ENCODE measurements at places on chromosomes 5 and 9. TPM values are rescaled to one million over a fixed set of nuclear protein-coding genes. Genes with fewer than 3 reads are reported as not detected.

Gene RASEF
- polyA plus RNA-seq: 0.27 TPM

Gene OR1J2
- not detected for polyA plus RNA-seq

Gene CDX1
- not detected for polyA plus RNA-seq

Gene PCDHA1
- polyA plus RNA-seq: 0.69 TPM

Gene ZNF483
- polyA plus RNA-seq: 3.8 TPM

Gene PCYOX1L
- polyA plus RNA-seq: 17.6 TPM

Gene SLC23A1
- polyA plus RNA-seq: 0.06 TPM

Gene PCDHB11
- 2.4 TPM for polyA plus RNA-seq

Gene CDKN2B-AS1
- polyA plus RNA-seq: 0.44 TPM

Gene MAML1
- 24.2 TPM for polyA plus RNA-seq

Gene RMI1
- 8.4 TPM for polyA plus RNA-seq

Gene SLC6A18
- not detected for polyA plus RNA-seq

Gene IL17B
- 3.9 TPM for polyA plus RNA-seq

Gene FOXD4L6
- 0.23 TPM for polyA plus RNA-seq

Gene OR13C8
- polyA plus RNA-seq: not detected

Gene FREM1
- 13.1 TPM for polyA plus RNA-seq

Gene PRELID2
- polyA plus RNA-seq: 59.1 TPM

Gene IGFBPL1
- polyA plus RNA-seq: 2.0 TPM

Gene C5orf52
- polyA plus RNA-seq: not detected

Gene ARSI
- polyA plus RNA-seq: 2.1 TPM

Gene RALGPS1
- 14.1 TPM for polyA plus RNA-seq

Gene FOXE1
- polyA plus RNA-seq: not detected

Gene ACTBL2
- polyA plus RNA-seq: not detected

Gene TIMD4
- not detected for polyA plus RNA-seq

Gene TPPP
- polyA plus RNA-seq: 3.7 TPM

Gene TLE1
- polyA plus RNA-seq: 2.1 TPM

Gene OR13C9
- polyA plus RNA-seq: 0.57 TPM

Gene CAST
- polyA plus RNA-seq: 85.2 TPM

Gene PPP2R2B
- polyA plus RNA-seq: 32.9 TPM

Gene RLN1
- 1.7 TPM for polyA plus RNA-seq

Gene MTAP
- 26.4 TPM for polyA plus RNA-seq

Gene ARID3C
- polyA plus RNA-seq: not detected

Gene IL12B
- polyA plus RNA-seq: not detected
